ENCODE measurements at places on chromosomes 13 and 19.

DNA sequence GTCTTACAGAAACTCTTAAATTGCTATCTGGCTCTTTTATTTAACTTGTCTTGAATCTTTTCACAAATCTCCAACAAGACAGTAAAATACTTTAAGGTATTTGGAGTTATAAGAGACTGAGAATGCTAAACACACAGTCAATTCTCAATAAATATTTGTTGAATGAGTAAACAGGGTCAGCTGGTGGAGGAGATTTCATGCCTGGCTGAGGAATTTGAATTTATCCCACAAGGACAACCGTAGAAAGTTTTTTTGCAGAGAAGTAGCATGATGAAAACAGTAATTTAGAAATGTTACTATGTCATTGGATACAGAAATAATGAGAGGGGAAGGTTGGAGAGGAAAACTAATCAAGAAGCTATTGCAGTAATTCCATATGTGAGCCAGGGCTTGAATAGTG, 1223.7 kb downstream of the PCDH17 start:
- DNase-seq = no peak

DNA sequence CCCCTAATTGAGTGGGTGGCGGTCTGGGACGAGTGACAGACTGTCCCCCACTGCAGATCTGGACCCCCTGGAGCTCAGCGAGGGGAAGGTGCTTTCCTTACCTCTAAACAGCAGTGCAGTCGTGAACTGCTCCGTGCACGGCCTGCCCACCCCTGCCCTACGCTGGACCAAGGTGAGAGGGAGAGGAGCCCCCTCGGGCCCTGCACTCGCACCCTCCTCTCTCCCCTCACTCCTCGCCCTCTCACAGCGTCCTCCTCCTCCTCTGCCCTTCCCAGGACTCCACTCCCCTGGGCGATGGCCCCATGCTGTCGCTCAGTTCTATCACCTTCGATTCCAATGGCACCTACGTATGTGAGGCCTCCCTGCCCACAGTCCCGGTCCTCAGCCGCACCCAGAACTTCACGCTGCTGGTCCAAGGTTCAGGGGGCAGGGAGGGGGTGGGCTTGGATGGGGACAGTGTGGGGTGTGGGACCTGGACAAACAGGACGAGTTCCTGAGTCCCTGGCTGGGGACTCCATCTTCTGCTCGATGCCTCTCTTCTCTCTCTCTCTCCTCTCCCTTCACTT, 9.6 kb downstream of the BCAM start:
- DNase-seq = no peak

DNA sequence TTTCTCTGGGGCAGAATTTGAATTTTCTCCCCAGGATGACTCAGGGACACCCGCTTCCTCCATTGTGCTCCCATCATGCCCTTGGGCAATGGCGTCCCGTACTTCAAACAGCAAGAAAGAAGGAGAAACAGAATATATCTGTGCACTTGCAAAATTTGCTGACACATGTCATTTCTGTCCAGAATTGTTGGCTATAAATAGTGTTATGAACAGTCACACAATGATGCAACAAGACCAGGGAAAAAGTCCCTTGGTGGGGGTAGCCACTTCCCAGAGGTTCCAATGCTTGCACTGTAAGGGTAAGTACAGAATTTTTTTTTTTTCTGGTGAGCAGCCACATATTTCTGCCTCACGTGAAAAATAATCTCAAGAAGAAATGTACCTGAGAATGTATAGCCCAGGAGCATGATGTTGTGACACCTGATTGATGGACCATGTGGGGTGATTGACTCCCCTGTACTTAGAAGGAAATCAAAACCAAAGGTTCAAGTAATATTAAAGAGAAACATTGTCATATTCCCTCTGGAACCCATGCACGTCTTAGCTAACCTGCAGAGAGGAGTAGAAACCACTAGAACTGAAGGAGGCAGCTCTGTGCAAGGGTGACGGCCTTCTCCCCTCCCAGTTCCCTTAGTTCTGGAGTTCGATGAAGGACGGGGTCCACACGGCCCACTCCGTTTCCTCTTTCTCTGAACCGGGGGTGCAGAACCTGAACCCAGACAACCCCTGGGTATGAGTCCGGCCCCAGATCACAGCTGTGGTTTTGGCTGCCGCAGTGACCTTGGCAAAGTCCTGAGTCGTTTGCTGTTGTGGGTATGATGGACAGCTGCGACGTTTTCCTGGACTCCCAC, 9.3 kb upstream of the LAIR1 start:
- DNase-seq = no peak

DNA sequence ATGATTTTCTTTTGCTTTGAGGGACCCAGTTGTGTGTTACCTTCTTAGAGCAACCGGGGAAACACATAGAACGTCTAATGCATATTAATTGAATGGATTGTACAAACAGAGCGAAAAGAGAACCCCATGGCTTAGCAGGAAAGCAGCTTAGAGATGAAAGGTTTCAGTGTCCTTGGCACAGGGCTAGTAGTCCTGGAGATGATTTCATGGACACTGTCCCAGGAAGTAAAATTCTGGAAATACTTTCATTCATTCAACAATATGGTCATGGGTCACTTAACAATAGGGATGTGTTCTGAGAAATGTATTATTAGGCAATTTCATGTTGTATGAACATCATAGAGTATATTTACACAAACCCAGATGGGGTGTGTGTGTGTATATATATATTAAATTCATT, 9.7 kb upstream of the FUT2 start:
- DNase-seq = no peak

DNA sequence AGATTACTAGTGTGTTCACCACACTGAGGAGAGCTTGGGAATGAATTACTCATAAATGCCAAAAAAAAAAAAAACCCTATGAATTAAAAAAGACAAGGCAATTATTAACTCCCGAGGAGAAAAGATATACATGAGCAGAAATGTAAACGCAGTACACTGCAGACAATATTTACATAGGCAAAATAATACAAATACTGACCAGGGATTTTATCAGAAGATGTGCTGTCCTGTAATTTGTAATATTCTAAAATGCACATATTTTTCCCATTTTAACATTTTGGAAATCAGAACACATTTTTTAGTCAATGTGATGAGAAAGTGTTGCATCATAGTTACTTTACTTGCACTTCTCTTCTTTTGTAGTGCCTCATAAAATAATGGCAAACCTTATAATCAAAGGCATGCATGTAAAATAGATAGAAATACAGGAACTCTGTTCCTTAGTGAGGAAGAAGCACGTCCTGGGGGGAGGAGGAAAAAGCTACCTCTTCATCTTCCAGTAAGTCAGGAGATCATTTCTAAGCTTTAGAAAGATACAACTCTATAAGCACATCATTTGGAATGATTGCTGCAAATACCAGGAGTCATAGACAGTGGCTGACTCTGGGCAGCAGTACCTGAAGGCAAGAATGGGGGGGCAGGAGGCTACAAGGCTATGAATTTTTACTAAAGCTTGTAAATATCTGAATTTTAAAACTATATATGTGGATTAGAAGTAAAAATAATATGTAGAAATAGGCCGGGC, 46.3 kb upstream of the KATNAL1 start:
- DNase-seq = no peak

- no peak for DNase-seq
Observed at GRCh38 chr19:8342316-8342683, 762 bp downstream of the KANK3 start.

DNA sequence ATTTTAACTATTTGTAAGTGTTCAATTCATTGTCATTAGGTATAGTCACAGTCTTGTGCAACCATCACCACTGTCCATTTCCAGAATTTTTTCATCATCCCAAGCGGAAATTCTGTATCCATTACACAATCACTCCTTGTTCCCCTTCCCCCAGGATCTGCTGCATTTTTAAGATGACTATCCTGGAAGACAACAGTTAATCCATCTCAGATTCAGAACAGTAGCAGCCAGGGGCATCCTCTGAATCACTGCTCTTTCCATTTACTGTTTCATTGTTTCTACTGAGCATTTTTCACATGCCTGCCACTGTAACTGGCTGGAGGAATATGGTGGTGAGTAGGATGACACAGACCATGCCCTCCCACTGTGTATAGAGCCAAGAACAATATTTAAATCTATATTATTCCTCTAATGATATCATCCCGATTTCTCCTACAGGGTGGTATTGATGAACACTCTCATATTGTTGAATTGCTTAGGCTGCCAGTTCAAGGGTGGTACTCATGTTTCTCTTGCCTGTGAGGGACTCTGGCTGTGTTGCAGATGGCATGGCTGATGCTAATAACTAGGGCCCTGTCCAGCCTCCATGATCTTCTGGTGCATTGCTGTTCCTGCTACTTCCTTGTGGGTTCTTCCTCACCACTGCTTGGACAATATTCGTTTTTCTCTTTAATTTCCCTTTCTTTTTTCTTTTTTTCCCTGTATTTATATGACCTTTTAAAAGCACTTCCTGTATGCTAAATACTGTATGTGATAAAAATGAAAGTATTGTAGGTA, 59.0 kb downstream of the WDFY2 start:
- no peak for DNase-seq

GRCh38 chr13:21929400-21929799, 258.5 kb downstream of the FGF9 start:
- DNase-seq = no peak

- DNase-seq = no peak
Observed at GRCh38 chr19:58229255-58229639, 533 bp downstream of the ZNF544 start.

- no peak for DNase-seq
Observed at GRCh38 chr19:53553156-53553555, 15.2 kb downstream of the ZNF331 start.

- peak; percentile 35 for DNase-seq
Observed at GRCh38 chr19:52343548-52343947, 7.5 kb downstream of the ZNF610 start.

- no peak for DNase-seq
Observed at GRCh38 chr13:52929846-52930245, 81.4 kb upstream of the PCDH8 start.

- no peak for DNase-seq
Observed at GRCh38 chr13:71906448-71906847, 39.4 kb upstream of the DACH1 start.

DNA sequence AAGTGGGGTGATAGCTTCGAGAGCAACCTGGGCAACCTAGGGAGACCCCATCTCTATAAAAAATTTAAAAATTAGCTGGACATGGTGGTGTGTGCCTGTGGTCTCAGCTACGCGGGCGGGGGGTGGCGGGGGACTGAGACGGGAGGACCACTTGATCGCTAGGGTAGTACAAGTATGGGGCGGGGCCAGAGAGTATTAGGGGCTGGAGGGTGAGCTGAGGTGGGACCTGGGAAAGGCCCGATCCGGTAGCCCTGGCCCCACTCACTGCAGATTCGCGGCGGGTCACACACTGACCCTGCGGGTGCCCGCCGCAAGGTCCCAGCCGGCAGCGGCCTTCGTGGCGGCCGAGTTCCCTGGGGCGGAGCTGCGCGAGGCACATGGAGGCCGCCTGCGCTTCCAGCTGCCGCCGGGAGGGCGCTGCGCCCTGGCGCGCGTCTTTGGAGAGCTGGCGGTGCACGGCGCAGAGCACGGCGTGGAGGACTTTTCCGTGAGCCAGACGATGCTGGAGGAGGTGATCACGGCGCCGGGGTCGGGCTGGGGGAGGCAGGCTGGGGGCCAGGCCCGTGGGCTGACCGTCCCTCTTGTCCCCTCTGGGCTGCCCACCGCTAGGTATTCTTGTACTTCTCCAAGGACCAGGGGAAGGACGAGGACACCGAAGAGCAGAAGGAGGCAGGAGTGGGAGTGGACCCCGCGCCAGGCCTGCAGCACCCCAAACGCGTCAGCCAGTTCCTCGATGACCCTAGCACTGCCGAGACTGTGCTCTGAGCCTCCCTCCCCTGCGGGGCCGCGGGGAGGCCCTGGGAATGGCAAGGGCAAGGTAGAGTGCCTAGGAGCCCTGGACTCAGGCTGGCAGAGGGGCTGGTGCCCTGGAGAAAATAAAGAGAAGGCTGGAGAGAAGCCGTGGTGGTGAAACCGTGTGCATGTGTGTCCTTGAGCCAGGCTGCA, 2.0 kb upstream of the ARHGAP45 start:
- no peak for DNase-seq

- peak; percentile 34 for DNase-seq
Observed at GRCh38 chr13:30346153-30346788, 38.9 kb upstream of the KATNAL1 start.

DNA sequence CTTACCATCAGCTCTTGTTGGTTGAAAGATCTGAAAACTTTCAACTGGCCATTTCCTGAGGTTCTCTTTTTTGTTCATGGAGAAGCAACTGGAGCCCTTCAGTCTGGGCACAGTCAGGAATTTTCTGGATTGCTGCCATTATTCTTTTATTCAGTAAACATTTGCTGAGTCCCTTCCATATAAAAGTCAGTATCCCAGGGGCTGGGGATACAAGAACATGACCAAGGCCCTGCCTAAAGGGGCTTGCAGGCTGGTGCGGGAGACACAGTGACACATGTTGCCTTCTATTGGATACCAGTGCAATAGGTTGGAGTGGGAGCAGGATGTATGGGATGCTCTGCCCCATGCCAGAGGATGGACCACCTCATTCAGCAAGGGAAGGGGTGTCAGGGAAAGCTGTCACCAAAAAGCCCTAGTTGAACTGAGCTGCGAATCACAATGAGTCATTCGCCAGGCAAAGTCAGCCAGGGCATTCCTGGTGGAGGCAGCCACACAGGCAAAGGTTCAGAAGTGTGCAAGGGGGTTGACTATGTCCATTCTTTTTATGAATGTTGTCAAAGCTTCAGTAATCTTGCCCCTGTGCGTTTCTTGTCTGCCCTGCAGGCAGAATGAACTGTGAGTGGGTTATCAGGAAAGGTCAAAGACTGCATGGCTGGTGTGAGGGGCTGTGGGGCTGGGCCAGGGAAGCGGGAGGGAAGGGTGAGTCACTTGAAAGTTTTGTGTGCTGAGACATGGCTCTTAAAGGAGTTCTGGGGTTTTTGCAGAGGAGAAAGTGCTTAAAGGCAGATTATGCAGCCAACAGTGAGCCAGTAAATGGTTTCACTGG, 395.9 kb downstream of the KCNRG start:
- no peak for DNase-seq

DNA sequence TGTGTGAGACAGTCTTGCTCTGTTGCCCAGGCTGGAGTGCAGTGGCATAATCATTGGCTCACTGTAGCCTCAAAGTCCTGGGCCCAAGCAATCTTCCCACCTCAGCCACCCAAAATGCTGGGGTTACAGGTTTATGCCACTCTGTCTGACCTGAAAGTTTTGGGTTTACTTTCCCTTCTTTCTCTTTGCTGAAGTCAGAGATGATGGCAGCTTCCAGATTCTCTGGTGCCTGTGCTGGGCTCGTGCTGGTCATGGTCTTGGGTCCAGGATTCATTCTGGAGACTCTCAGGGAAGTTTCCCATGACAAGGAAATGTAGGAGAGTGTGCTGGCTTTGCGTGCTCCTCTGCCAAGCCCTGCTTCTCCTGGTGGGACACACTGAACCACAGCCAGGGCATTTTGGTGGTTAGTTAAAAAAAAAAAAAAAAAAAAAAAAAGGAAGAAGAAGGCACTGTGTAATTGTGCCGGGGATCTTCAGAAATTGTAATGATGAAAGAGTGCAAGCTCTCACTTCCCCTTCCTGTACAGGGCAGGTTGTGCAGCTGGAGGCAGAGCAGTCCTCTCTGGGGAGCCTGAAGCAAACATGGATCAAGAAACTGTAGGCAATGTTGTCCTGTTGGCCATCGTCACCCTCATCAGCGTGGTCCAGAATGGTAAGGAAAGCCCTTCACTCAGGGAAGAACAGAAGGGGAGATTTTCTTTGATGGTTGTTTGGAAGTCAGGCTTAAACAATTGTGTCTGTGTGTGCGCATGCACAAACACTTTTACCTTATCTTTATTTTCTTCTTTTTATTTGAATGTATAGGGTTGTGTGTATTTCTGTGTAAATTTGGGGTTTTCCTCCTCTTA, at the start of gene ALOX5AP:
ALOX5AP (plus strand) TSS at position 519 of the 847 bp plus-strand sequence; CDS start at position 582, 63 bp downstream.
- no peak for DNase-seq
